ENCODE measurements at places on chromosomes 5 and 9.

DNA sequence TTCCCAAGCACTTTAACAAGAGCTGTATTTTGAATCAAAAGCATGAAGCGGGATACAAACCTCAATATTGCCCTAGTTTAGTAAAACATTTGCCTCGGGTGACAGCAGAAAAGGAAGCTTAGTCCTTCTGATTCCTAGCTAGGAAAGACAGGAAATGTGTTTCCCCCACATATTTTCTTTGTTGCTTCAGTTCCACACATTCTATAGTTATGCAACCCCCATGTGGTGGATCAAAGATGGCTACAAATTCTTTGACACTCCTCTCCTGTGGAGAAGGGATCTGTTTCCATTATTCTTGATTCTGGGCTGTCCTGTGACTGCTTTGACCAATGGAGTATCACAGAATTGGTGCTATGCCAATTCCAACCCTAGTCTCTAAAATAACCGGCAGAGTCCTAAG, 89.1 kb upstream of the SLC30A5 start:
- no peak for DNase-seq

GRCh38 chr5:77086368-77086688, 757 bp downstream of the ZBED3 start:
- no peak for DNase-seq

- DNase-seq = no peak
Observed at GRCh38 chr9:113645227-113645977, 181.9 kb downstream of the RGS3 start.

- peak; percentile 86 for DNase-seq
Observed at GRCh38 chr5:127492854-127493738, 24.3 kb upstream of the PRRC1 start.

GRCh38 chr5:102835717-102836116, 80.6 kb downstream of the PAM start:
- no peak for DNase-seq

DNA sequence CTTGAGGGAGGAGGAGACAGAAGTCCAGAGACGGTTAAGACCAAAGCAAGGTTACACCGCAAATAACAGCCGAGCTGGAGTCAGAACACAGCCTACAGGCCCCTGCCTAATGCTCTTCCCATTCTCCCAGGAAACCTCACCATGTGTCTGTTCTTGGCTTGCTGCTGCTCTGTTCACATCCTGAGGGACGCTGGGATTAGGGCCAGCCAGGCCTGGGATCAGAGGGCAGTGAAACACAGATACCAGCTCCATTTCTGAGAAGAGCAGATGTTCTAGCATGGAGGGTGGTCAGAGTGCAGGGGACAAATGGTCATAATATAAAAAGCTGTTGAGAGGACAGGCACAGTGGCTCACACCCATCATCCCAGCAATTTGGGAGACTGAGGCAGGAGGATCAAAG, 124.8 kb upstream of the LARP1 start:
- no peak for DNase-seq

- peak; percentile 11 for DNase-seq
Observed at GRCh38 chr5:143061161-143061945, 291.2 kb downstream of the ARHGAP26 start.

DNA sequence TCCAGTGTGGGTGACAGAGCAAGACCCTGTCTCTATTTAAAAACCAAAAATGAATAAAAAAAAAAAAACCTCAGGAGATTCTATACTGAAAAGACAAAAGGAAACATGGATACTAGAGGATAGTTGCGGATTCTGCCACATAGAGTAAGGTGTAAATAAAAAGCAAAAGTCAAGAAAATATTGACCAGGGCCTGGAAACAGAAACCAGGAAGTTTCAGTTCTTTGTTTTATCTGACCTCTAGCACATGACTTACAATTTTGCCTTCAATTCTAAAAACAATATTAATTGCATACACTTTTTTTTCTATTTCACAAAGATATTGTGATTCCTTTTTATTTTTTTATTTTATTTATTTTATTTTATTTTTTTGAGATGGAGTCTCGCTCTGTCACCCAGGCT, 96.2 kb upstream of the NMUR2 start:
- no peak for DNase-seq

DNA sequence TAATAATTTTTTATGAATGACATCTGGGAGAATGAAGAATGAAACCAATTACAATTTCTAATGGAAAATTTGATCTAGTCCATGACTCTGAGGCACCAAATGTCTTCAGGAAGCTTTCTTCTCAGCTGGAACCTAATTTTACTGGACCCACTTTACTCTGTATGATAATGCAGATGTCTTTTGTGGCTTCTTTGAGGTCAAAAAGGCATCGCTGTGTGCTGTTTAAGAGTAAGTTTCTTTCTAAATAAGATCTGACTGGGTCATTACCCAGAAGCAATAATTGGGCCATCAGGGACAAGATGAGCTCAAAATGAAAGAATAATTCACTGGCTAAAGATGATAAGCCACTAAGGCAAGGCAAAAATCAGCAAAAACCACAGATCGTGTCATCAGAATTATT, 633.4 kb downstream of the PSAT1 start:
- DNase-seq = no peak

DNA sequence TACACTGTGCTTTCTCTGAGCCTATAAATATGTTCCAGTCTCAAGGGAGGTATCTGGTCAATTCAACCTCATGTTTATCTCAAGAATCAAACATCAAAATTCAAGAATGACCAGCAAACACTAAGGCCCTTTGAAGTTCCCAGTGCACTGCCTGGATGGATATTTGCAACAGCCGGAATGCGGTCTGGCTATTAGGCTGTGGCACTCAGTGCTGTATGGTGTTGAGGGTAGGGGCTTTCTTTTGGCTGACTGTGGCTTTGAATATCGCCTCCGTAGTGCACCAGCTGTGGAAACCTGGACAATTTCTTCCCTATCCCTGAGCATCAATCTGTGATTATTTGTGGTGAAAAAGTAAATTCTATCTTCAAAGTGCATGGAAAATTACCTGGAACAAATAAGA, 220.4 kb downstream of the BRINP1 start:
- DNase-seq = no peak

Data from kidney glomerular epithelial cell (primary cell).